GDM1 (cell line): ENCODE measurements at places on chromosomes 5 and 9.

GRCh38 chr5:8473827-8474568, 605.0 kb downstream of the MTRR start:
- no peak for DNase-seq

GRCh38 chr9:89122949-89123348, 55.7 kb downstream of the SHC3 start:
- DNase-seq = no peak

GRCh38 chr9:122031157-122031556, 62.0 kb downstream of the TTLL11 start:
- DNase-seq = no peak

DNA sequence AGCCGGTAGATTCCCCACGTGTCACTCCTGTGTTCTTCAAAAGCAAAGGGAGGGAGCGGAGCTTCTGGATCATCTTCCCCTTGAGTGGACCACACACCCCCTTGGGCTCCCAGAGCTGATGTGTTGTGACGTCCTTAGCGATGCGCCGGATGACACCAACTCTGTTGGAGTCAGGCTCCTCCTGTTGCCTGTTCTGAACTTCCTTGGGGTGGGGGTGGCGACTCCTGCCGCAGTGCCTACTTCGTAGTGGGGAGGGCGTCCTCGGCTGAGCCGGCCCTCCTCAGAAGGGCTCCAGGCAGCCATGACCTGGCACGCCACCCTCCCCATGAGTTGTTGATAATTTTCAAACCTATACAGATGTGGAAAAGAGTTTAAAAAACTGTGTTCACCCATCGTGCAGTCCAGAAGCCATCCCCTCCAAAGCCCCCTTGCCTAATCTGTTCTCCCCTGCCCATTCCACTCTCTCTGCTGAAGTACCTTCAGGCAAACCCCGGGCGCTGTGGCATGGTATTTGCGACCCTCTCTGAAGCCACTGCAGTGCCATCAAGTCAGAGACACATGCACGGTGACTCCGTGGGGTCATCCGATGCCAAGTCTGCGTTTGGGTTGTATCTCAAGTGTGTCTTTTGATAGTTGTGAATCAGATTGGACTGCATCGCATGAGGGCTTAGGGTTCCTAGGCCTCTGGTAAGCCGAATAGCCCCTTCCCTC, 16.7 kb downstream of the EXOC3 start:
- no peak for DNase-seq

GRCh38 chr5:178318382-178318781, 85.8 kb upstream of the PHYKPL start:
- DNase-seq = no peak

GRCh38 chr5:125181955-125182354, 435.5 kb upstream of the ZNF608 start:
- no peak for DNase-seq
